NCI-H1105 treated with DMSO at 0.1 percent for 48 hours (cell line): ENCODE measurements at places on chromosomes 6 and 20.

DNA sequence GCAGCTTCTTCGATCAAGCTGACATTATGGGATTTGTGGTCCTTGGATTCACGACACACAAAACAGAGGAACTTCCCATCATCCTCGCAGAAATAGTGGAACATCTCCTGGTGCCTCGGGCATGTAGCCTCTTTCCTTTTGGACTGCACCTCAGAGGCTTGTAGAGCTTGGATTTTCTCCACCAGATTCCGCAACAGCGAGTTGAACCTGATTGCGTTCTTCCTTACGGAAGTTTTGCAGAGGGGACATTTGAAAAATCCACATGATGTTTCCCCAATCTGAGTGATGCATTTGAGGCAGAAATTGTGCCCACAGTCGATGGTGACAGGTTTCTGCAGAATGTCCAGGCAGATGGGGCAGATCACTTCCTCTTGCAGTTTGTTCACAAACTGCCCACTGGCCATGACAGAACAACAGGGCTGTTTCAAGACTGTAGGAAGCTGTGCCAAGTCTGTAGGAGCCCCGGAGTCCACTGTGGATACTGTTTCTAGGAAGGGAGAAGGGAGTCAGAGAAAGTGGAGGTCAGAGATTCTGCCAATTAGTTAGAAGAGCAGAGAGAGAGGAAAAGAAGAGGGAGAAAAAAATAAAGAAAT lies 392 bp downstream of the TRIM31 start:
- no peak for DNase-seq

DNA sequence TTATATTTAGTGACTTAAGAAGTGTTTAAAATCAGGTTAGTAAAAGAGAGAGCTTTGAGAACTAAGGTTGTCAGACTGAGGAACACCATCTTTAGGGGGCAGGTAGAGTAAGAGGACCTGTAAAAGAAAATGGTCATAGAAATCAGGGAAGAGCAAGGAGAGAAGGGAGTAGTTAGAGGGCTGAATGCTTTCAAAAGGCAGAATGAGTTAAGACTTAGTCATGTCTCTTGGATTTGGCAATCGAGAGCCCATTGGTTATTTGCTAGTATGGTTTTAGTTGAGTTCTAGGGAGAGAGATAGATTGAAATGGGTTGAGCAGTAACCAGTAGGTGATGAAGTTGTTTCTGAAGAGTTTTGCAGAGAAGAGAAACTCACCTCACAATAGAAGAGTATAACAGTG lies 51.1 kb downstream of the RALGAPB start:
- DNase-seq, result no peak

- DNase-seq, result peak; percentile 79
These were observed 10.9 kb downstream of the ABT1 start for GRCh38 chr6:26607434-26608230.

DNA sequence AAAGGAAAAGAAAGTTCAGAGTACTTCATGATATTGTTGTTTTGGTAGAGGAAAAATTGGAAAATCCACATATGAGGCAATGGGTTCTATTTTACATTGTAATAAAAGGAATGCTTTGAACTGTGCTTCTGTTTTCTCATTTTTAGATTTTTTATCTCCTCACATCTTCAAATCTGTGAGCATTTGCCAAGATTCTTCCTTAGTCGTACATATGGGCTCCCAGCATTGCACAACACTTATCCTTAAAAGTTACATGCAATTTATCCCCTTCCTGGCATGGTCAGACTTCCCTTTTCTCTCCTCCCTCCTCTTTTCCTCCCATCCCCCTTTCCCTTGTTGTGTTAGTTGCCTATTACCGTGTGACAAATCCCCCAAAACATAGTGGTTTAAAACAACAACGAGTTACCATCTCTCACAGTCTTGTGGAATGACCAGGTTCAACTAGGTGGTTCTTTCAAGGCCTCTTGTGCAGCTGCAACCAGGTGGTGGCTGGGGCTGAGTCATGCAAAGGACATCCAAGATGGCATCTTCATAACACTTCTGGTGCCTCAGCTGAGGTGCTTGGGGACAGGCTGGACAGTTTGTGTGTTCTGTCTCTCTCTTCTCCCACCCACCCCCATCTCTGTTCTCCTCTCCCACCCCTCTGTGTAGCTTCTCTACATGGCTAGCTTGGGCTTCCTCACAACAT lies 68.7 kb downstream of the TXNDC5 start:
- DNase-seq, result no peak

- peak; percentile 48 for DNase-seq
These were observed 404 bp downstream of the SLC22A23 start for GRCh38 chr6:3456395-3456897.

- no peak for DNase-seq
These were observed 6.3 kb upstream of the WFDC13 start for GRCh38 chr20:45695496-45695895.

- DNase-seq, result no peak
These were observed 181.7 kb downstream of the WDR27 start for GRCh38 chr6:169520104-169520503.

GRCh38 chr6:33897189-33897780 lies 93.5 kb upstream of the MLN start:
- no peak for DNase-seq

- DNase-seq, result peak; percentile 55
These were observed 122.1 kb downstream of the HIVEP2 start for GRCh38 chr6:142822842-142823241.

- DNase-seq, result peak; percentile 10
These were observed 26.0 kb downstream of the GPX6 start for GRCh38 chr6:28489366-28490204.

DNA sequence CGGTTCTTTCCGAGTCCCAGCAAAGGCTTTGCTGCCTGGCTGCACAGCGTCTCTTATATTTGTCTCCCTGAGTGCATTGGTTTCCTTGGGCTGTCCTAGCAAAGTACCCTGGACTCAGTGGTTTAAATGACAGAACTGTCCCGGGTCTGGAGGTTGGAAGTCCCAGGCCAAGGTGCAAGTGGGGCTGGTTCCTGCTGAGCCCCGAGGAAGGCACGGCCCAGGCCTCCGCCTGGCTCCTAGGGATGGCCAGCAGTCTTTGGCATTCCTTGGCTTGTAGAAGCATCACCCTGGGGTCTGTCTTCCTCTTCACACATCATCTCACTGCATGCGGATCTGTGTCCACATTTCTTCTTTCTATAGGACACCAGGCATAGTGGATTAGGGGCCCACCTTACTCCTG lies 64.8 kb upstream of the QKI start:
- no peak for DNase-seq

GRCh38 chr20:58711266-58712051 lies 18.9 kb downstream of the NPEPL1 start:
- DNase-seq, result no peak

DNA sequence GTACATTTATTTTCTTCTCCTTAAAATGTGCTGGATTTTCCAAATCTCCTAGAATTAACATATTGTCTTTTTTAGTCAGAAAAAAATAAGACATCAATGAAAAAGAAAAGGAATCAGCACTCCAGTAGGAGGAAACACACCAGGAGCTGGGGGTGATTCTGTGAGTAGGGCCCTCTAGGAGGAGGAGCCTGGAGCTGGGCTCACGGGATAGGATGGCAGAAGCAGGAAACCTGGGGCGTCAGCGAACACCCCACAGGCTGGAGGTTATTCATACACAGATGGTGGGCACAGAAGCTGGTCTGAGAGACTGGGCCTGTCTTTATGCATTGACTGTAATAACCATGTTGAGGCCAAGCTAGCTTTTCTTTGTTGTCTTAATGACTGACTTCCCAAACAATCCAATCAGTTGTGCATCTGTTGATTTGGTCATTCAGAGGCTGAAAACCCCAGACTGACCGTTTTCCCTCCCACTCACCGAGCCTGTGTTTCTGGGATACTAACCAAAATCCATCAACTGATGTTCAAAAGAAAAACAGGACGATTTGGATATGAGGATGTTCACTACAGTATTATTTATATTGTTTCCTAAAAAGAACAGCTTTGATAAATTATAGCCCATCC lies 53.1 kb downstream of the CPNE5 start:
- no peak for DNase-seq

- no peak for DNase-seq
These were observed 44.5 kb upstream of the ALDH8A1 start for GRCh38 chr6:134994431-134994830.

- no peak for DNase-seq
These were observed 73.4 kb upstream of the PMEPA1 start for GRCh38 chr20:57783196-57783595.

DNA sequence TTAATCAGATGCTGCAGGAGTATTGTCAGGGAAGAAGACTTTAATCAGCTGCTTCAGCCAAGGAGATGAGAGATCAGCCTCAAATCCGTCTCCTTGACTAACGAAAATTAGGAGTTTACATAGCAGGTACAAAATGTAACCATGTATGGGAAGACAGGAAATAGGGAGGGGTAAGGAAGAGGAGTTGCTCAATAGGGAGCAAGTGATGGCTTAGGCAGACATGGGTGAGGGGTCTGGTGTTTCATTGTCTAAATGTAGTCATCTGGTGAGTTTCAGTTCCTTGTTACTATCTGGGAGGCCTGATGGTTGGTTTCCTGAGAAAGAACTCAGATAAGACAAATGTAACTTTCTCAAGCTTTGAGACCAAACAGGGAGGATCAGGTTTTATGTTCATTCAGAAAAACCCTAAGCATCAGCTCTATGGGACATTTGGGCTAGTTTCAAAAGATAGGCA lies 217.3 kb upstream of the SULF2 start:
- DNase-seq, result no peak

GRCh38 chr6:26022132-26022472 lies 59.5 kb downstream of the TRIM38 start:
- peak; percentile 87 for DNase-seq

GRCh38 chr20:11882651-11883050 lies 35.0 kb upstream of the BTBD3 start:
- DNase-seq, result no peak

DNA sequence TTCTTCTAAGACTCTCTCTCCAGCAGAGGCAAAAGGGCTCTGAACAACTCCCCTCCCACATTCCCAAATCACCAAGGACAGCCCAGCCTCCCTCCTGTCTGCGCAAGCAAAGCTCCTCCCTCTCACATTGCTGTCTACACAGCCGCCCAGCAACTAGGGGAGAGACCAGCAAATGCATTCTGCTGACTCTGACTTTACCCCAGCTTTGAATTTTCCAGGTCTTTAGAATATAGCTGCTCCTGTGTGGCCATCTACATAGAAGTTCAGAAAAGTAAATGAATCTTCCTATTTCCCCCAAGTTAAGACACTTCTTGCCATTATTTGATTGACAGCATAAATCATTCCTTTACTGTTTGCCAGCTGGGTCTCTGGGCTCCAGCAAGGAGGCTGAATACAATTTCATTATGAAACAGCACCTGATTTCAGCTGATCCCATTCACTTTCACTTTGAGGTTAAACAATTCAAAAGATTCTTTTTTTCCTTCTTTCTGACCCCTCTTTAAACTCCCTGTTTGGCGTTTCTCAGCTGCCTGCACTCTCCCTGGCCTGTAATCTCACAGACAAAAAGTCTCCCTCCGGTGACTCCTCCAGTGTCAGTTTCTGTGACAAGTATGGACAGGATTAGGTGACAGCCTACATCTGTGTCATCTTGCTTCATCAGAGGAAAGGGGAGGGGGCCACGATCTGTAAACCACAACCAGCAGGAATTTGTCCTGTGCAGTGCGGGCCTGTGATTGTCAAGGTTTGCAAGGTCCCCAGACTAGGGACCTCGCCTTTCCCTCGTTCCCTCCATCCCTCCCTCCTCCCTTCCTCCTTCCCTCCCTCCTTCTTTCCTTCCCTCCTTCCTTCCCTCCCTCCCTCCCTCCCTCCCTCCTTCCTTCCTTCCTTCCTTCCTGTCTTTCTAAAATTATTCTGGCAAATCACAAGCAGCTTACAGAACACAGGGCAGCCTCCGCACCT lies 205.6 kb upstream of the RIN2 start:
- no peak for DNase-seq

DNA sequence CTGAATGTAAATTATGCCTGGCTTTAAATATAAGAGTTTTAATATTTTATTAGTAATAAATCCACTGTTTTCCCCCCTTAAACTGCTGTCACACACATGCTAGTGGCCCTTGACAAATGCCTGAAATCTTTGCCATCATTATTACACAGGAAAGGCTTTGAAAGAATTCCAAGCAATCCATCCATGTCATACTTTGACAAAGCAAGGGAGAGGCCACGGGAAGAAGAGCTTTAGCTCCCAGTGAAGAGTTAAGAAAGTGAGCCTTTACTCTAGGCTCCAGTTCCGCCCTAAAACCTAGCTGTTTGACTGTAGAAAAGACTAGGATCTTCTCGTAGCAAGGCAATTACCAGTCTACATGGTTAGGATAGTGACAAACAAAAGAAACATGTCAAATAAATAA lies 147.9 kb downstream of the GMDS start:
- DNase-seq, result no peak

DNA sequence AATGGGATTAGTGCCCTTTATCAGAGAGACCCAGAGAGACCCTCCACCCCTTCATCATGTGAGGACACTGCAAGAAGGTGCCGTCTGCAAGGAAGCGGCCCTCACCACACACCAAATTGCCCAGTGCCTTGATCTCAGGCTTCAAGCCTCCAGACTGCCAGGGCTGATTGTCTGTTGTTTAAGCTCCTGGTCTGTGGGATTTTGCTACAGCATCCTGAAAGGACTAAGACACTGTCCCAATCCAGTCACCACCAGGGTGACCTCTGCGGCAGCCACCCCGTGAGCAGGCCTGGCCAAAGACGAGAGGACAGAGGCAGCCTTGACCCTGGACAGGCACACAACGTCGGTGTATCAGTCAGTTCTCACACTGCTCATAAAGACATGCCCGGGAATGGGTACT lies 13.5 kb upstream of the FRMD1 start:
- DNase-seq, result no peak

DNA sequence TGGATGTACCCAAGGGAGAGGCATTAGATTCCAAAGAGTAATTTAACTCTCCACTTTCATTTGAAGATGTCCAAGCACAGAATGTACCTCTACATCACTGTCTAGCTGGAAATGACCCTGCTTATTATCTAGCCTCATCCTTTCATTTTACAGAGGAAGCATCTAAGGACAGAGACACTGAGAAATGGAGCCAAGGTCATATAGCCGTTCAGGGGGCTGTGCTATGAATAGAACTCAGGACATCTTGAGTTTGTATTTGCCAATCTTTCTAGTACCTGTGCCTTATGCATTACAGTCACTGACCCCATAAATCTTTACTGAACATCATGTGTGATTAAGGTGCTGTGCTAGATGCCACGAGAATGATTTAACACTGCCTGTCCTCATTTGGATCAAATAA lies 138.2 kb upstream of the SPTLC3 start:
- DNase-seq, result no peak

GRCh38 chr6:17472653-17473183 lies 79.3 kb downstream of the CAP2 start:
- no peak for DNase-seq

- no peak for DNase-seq
These were observed 66.9 kb upstream of the SMIM28 start for GRCh38 chr6:138310821-138311220.

DNA sequence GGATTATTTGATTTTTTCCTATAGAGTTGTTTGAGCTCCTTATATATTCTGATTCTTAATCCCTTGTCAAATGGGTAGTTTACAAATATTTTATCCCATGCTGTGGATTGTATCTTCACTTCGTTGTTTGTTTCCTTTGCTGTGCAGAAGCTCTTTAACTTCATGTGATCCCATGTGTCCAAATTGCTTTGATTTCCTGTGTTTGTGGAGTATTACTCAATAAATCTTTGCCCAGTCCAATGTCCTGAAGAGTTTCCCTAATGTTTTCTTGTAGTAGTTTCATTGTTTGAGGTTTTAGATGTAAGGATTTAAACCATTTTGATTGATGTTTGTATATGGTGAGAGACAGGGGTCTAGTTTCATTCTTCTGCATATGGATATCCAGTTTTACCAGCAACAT lies 143.7 kb upstream of the HTR1E start:
- DNase-seq, result no peak

- peak; percentile 33 for DNase-seq
These were observed 1.5 kb downstream of the DEK start for GRCh38 chr6:18262702-18263417.

GRCh38 chr6:25014791-25015560 lies 79.2 kb upstream of the RIPOR2 start:
- peak; percentile 82 for DNase-seq
